ENCODE measurements at places on chromosomes 4 and X.

- no peak for DNase-seq
These were observed 29.6 kb downstream of the PDGFC start for GRCh38 chr4:156941940-156942548.

- DNase-seq, result no peak
These were observed 252.9 kb downstream of the ARHGAP10 start for GRCh38 chr4:147984778-147985138.

- no peak for DNase-seq
These were observed 77.1 kb upstream of the SLC4A4 start for GRCh38 chr4:71261633-71262121.

GRCh38 chrX:136708348-136708747 is 60.4 kb downstream of the CD40LG start:
- no peak for DNase-seq

- no peak for DNase-seq
These were observed 175.9 kb downstream of the TSPAN5 start for GRCh38 chr4:98482503-98482846.

DNA sequence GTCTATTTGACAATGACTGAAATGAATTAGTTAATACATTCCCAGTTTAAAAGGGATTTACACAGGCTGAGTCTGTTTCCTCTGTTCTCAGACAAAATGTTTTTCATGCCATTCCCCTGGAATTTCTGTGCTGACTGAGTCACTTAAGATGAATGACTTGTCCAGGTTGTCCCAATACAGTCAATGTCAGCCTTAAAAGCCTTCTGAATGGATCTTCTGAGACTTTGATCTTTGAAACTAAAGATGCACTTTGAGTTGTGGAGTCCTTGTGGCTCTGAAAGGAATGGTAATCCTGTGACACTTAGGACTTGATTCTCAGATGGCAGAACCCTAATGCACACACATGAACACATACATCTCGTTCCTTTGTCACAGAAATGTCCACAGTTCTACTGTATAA is 622.2 kb upstream of the GRID2 start:
- DNase-seq, result no peak

- DNase-seq, result no peak
These were observed 58.8 kb upstream of the AFAP1 start for GRCh38 chr4:7998447-7998846.

GRCh38 chr4:98765771-98766170 is 107.4 kb upstream of the TSPAN5 start:
- DNase-seq, result no peak

All from activated CD4-positive, alpha-beta T cell treated with anti-CD3 and anti-CD28 coated beads, Interleukin-2, amount 50 U/mL, for 24 hours (primary cell).